ENCODE measurements at places on chromosomes 3 and 15.

DNA sequence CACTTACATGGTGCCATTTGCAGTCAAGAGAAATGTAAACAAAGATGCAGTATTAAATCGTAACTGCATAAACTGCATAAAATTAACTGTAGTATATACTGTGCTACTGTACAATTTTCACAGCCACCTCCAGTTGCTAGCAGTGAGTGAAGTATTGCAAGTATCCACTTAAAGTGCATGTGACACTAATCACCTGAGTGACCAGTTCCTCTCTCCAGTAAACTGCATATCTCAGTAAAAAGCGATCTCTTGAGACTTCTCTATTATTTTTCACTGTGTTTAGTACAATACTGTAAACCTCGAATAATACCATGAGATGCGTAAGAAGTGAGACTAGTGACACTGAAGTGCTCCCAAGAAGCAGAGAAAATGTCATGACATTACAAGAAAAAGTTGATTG lies 111.7 kb upstream of the PLXND1 start:
- no peak for DNase-seq

GRCh38 chr3:11434017-11434526 lies 161.9 kb downstream of the ATG7 start:
- no peak for DNase-seq

DNA sequence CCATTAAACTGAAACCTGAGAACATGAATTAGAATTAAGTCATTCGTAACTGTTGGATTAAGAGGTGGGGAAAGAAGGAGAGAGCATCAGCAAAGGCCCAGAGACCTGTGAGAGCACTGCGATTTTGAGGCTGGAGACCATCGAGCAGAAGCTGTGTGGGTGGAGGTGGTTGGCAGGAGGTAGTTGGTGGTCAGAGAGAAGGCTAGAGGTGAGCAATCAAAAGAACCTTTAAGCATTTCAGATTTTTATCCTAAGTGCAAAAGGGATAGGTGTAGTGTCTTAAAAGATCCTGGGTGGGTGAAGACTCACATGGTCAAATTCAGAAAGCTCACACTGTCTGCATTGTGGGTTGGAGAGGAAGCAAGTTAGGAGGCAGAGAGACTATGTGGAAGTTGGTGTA lies 65.1 kb upstream of the TEX264 start:
- no peak for DNase-seq

- no peak for DNase-seq
These were observed 70.5 kb downstream of the MGLL start for GRCh38 chr3:127751782-127752181.

GRCh38 chr3:14565868-14566588 lies 25.9 kb upstream of the GRIP2 start:
- no peak for DNase-seq

GRCh38 chr15:93060336-93061248 lies 28.4 kb downstream of the RGMA start:
- DNase-seq, result no peak

DNA sequence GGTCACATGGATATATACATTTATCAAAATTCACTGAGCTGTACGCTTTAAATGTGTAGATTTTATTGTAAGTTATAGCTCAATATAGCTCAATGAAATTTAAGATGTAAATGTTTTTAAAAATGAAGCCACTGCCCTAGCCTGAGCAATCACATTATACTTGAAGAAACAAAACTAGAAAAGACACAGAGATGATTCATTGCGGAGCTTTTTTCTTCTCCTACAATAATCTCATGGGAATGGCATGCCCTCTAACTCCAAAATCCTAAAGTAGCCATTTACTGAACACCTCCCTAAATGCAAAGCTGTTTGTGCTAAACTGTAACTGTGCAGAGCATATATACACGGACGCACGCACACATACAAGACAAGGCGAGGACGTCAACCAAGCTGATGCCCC lies 84.2 kb downstream of the MYO9A start:
- no peak for DNase-seq

DNA sequence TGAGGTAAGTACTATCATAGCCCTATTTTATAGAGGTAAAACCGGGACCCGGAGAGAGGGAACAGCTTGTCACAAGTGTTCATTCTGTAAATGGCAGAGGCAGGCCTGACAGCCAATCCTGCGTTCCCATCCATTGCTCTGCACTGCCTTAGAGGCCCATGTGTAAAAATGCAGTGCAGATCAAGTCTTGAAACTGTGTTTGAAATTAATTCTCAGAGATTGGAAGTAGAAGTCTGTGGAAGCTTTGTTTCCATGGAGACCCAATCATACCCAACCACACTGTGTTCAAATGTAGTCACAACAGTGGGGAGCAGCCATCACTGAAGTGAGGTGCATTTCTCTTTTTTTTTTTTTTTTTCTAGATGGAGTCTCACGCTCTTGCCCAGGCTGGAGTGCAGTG lies 13.1 kb upstream of the DNASE1L3 start:
- DNase-seq, result no peak

DNA sequence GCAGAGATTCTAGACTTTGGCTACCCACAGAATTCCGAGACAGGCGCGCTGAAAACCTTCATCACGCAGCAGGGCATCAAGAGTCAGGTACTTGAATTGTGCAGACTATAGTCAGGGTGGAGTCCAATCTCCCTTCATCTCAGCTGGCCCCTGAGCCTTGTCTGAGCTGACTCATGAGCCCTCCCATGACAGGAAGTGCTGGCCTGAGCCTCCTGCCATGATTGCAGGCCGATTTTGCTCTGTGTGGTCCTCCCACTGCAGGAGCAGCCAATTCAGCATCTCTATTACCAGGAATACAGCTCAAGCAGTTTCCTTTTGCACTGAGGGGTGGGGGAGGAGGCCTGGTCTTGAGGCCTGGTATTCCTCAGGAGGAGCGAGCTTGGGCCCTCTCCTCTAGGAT lies 5.5 kb downstream of the AP2M1 start:
- DNase-seq, result no peak

- no peak for DNase-seq
These were observed 40.9 kb downstream of the MRPL46 start for GRCh38 chr15:88426304-88426703.

DNA sequence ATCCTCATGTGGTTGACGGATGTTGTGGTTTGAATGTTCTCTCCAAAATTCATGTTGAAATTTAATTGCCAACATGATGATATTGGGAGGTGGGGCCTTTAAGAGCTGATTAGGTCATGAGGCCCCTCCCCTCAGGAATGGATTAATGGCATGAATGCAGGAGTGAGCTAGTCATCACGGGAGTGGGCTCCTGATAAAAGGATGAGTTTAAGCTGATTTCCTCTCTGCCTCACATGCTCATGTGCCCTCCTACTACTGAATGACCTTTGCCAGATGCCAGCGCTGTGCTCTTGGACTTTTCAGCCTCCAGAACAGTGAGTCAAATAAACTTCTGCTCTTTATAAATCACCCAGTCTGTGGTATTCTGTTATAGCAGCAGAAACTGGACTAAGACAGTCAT lies 111.2 kb downstream of the MYO5A start:
- no peak for DNase-seq

DNA sequence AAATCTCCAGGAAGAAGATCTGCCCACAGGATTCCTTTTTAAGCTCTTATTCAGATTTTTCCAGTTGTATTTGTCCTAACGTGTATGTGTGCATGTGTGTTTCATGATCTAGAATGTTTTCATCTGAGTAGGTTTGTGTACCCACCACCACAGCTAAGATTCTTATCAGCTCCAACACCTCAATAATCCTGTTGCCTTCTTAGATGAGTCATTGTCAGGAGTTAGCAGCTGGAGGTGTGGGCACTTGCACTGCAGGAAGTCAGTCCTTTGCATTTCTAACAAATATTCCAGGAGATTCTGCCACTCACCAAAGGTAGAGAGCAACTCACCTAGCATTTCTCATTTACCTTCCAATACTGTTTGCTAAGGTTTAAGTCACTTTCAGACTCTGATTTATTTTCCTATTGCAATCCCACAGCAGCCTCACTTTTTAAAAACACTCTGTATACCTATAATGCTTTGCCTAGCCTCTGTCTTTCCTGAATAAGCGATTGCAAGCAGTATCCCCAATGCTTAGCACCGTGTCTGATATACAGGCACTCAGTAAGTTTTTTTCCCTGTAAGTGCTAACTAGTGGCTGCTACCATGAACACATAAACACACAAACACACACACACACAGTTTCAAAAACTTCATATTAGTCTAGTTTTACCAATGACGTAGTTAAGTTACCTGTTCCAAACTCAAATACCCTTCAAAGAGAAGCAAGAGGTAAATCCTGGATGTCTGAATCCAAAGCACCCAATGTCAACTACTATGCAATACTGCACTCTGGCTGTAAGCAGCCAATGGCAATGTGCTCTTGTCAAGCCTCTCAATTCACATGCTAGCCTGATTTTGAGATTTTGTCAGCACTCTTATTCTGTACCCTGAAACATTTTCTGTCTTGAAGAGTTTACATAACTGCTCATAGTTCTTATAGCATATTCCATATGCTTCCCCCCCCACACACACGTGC lies 713.5 kb upstream of the LMCD1 start:
- no peak for DNase-seq

GRCh38 chr3:40170395-40170794 lies 139.1 kb upstream of the EIF1B start:
- DNase-seq, result no peak

- DNase-seq, result no peak
These were observed 199.9 kb upstream of the CTDSPL start for GRCh38 chr3:37661615-37662306.

DNA sequence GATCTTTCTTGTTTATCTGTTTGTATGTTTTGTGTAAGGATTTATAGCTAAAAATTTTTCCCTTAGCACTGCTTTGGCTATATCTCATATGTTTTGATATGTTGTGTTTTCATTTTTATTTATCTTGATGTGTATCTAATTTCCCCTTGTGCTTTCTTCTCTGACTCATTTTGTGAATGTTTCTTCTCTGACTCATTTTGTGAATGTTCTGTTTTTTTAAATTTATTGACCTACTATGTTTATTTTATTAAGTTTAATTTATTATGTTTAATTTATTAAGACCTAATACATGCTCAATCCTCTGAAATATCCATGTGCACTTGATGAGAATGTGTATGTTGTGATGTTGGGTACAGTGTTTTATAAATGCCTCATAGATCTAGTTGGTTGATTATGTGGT lies 793.5 kb upstream of the CADM2 start:
- DNase-seq, result no peak

- no peak for DNase-seq
These were observed 65.1 kb upstream of the MBNL1 start for GRCh38 chr3:152203652-152204051.

GRCh38 chr15:33724321-33725036 lies 243.8 kb upstream of the CHRM5 start:
- DNase-seq, result no peak

DNA sequence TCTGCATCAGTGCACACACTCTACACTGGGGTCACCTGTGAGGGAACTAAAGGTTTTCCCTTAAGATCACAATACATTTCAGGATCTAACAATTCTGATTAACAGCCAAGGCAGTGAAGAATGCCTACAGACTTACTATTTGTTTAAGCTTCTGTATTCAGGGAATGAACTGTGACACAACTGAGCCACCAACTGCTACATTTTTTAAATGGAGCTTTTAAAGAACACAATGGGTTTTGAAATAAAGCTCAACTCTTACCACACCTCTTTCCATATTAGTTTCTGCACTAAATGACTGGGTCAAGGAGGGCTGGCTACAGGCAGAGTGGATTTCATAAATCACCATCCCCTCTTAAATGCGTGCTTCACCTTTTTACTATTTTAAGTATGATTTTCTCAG lies 100.2 kb downstream of the TMCC1 start:
- no peak for DNase-seq

- DNase-seq, result no peak
These were observed 97.9 kb downstream of the FGF12 start for GRCh38 chr3:192629429-192629828.

DNA sequence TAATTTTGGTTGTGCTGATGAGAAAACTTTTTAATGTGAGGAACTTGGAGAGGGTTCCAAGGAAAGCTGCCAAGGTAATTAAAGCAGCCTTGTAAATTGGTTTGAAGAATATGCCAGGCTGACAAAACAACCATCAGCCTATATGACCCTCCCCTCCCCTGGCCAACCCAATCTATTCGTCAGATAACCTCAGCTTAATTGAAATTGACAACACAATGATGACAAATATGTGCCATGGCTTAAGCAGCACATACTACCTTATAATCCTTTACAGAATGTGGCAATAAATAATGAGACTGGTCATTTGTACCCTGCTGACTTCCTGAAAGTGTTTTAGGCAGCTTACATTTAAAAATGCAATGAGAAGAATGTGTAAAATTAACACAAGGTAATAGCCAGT lies 118.2 kb downstream of the EFHB start:
- DNase-seq, result no peak

- DNase-seq, result peak; percentile 92
These were observed 17.2 kb upstream of the ANKDD1A start for GRCh38 chr15:64894395-64895056.

- DNase-seq, result no peak
These were observed 166.3 kb upstream of the CHRM5 start for GRCh38 chr15:33801954-33802353.

GRCh38 chr15:77568973-77569728 lies 63.6 kb downstream of the LINGO1 start:
- DNase-seq, result no peak

DNA sequence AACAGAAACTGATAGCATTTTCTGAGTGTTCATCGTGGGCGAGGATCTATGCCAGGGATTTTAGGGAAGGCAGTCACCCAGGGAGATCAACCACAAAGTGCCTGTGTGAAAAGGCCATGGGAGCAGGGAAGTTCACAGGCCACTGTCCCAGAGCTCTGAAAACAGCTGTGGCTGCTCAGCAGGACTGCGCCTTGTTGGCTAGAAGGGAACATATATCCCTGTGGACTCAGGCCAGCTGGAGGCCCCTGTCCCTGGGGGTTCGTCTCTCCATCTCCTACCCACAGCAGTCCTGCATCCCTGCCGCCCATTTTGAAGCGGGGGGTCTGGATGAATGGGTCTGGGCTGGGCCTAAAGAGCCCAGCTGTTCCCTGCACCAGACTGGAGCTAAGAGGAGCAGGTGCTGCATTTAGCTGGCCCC lies 27.8 kb downstream of the PPCDC start:
- no peak for DNase-seq

DNA sequence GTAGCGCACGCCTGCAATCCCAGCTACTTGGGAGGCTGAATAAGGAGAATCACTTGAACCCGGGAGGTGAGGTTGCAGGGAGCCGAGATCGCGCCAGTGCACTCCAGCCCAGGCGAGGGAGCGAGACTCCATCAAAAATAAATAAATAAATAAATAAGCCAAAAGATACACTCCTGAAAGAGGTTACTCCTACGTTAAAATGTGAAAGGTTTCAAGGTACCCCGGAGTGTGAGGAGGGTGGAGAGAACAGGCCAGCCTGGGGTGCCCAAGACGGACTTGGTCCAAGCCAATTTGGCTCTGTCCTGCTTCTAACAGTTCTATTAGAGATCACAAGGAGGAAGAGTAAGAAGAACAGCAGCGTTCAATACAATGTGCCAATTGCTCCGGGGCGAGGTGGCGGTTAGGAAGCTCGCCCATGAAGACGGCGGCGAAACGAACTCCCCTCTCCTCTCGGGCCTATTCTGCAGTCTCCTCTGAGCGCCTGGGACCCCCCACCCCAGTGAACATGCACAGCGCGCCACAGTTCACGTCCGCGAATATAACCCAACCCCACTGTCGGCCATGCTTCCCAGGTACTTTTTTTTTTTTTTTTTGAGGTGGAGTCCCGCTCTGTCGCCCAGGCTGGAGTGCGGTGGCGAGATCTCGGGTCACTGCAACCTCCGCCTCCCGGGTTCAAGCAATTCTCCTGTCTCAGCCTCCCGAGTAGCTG lies 942 bp downstream of the ELP6 start:
- DNase-seq, result peak; percentile 21
